Hair follicle dermal papilla cell (primary cell): ENCODE measurements at places on chromosomes 5 and 9. TPM values are rescaled to one million over a fixed set of nuclear protein-coding genes. Genes with fewer than 3 reads are reported as not detected.

The DNAI1 gene
- total RNA-seq, result not detected in 2 replicates

The ZBTB34 gene
- 8.9 and 11.2 TPM in 2 replicates for total RNA-seq

The IFNA6 gene
- total RNA-seq, result not detected in 2 replicates

The IL9 gene
- not detected in 2 replicates for total RNA-seq

The NCBP1 gene
- 30.2 and 37.6 TPM in 2 replicates for total RNA-seq

The FBP2 gene
- not detected in 2 replicates for total RNA-seq

The POU4F3 gene
- not detected in 2 replicates for total RNA-seq

The PCDHB8 gene
- total RNA-seq, result 1.2 and 1.5 TPM in 2 replicates

The FSTL4 gene
- not detected in 2 replicates for total RNA-seq

The REEP5 gene
- 38.5 and 43.8 TPM in 2 replicates for total RNA-seq

The LCNL1 gene
- 2.4 and 3.5 TPM in 2 replicates for total RNA-seq

The SV2C gene
- not detected in 2 replicates for total RNA-seq

The TNFSF8 gene
- total RNA-seq, result not detected in 2 replicates

The IL33 gene
- total RNA-seq, result 0.12 TPM in 1 of 2 replicates, not detected in the other

The SPINK4 gene
- total RNA-seq, result not detected in 2 replicates

The CCDC69 gene
- 4.4 and 6.7 TPM in 2 replicates for total RNA-seq

The COL27A1 gene
- 50.0 and 62.6 TPM in 2 replicates for total RNA-seq

The TSPAN17 gene
- total RNA-seq, result 35.4 and 38.5 TPM in 2 replicates

The IRGM gene
- not detected in 2 replicates for total RNA-seq

The LTC4S gene
- 1.6 and 2.2 TPM in 2 replicates for total RNA-seq

The GPR151 gene
- not detected in 2 replicates for total RNA-seq

The RAPGEF6 gene
- total RNA-seq, result 23.1 and 28.9 TPM in 2 replicates

The ANXA2R gene
- total RNA-seq, result 1.9 and 3.6 TPM in 2 replicates

The RASA1 gene
- total RNA-seq, result 45.7 and 53.7 TPM in 2 replicates

The ZNF367 gene
- total RNA-seq, result 0.97 TPM in 2 replicates

The CEL gene
- under 0.01 TPM in 1 of 2 replicates, not detected in the other for total RNA-seq

The RIMOC1 gene
- 28.9 and 32.0 TPM in 2 replicates for total RNA-seq

The GLE1 gene
- total RNA-seq, result 25.8 and 28.1 TPM in 2 replicates

The DDX4 gene
- 0.32 TPM in 1 of 2 replicates, not detected in the other for total RNA-seq

The GABRA1 gene
- total RNA-seq, result not detected in 2 replicates

The SLC31A2 gene
- 9.4 and 15.4 TPM in 2 replicates for total RNA-seq

The LCN15 gene
- total RNA-seq, result not detected in 2 replicates

The RAB3C gene
- total RNA-seq, result not detected in 2 replicates
